ENCODE measurements at places on chromosomes 12 and 14. TPM values are rescaled to one million over a fixed set of nuclear protein-coding genes. Genes with fewer than 3 reads are reported as not detected.
A peak's percentile ranks its signal among the peaks of the same experiment; 100 is the strongest.

- peak overlapping the region; percentile 88 for H3K4me3 ChIP-seq
- H3K27me3 ChIP-seq = no peaks in the 10 kb centered on the region
- H3K27ac ChIP-seq = peak overlapping the region; percentile 100
- H3K4me1 ChIP-seq = no peaks in the 10 kb centered on the region
- DNase-seq = peak; percentile 12
These were observed 1.7 kb downstream of the FOS start for GRCh38 chr14:75280291-75280830.

DNA sequence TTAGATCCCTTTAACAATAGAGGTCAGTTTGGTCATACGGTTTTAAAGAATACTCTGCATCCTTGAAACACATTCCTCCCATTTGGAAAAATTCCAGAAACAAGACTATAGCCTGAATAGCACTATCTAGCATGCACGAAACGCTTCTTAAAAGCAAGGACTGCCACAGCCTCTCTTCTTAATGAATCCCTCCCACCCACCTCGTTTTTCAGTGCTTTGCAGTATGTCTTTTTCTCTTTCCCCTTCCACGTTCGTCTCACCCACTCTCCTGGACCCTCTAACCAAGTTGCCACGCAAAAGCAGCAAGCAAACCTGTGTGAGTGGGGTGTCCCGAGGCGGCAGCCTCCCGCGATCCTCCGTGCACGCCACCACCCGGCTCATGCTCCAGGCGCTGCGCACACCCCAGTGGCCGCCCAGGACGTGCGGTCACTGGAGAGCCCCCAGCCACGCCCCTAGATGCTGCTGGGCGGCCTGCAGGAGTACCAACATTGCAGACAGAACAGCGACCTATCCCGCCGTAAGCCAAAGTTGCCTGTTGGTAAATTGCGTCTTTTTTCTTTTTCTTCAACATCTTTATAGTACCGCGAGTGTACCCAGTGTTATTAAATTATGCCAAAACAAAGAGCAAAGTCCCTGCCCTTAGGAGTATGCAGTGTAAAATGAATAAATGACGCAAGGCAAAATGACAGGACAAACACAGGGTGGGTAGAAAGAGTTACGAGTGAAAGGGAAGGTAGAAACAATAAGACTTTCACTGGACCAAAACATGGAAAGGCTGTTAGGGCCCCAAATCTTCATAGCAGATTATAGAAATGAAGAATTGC is at the start of gene SLC38A4:
Gene SLC38A4 (minus strand): TSS at position 407 of the 824 bp plus-strand sequence. CDS start 32,926 bp downstream, outside the sequence.
- DNase-seq = no peak
- H3K4me1 ChIP-seq = no peaks in the 10 kb centered on the region
- peak within 1 kb of the TSS; percentile 21 for H3K4me3 ChIP-seq
- H3K27ac ChIP-seq = no peak within 1 kb of the TSS
- H3K27me3 ChIP-seq = no peaks in the 10 kb centered on the region

GRCh38 chr14:68649476-68650189 is 143.2 kb downstream of the ZFP36L1 start:
- no peak overlapping the region for H3K27ac ChIP-seq
- H3K27me3 ChIP-seq = no peaks in the 10 kb centered on the region
- no peak overlapping the region for H3K4me3 ChIP-seq
- no peaks in the 10 kb centered on the region for H3K4me1 ChIP-seq

DNA sequence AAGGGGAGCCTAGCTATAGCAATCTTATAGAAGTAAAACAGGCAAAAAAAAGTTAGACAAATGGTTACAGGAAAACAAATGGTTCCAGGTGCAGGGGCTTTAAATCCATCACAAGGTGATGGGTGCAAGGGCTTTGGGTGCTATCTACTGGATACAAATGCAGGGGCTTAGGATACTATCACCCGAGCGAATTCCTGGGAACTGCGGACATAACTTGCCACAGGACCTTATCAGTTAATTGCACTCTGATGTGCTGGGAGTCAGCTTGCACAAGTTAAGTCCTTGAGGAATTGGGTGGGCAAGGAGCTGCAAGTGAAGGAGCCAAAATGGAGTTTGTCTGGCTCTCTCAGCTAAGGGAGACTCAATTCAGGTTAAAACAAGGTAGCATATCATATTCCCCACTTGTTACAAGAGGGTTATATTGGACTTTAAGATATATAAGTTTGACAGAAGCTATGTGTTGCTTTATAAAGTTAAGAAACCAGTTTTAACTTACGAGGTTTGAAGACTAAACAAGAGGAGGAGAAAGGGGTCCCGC is 115.0 kb upstream of the PZP start:
- no peaks in the 10 kb centered on the region for H3K27me3 ChIP-seq
- no peak for DNase-seq
- H3K4me1 ChIP-seq = no peaks in the 10 kb centered on the region
- no peak overlapping the region for H3K27ac ChIP-seq
- H3K4me3 ChIP-seq = no peak overlapping the region

GRCh38 chr12:106311139-106311538 is 8.6 kb downstream of the TCP11L2 start:
- H3K4me1 ChIP-seq = peaks cover 15% of the 10 kb centered on the region
- H3K27me3 ChIP-seq = no peaks in the 10 kb centered on the region
- H3K27ac ChIP-seq = peak overlapping the region; percentile 56
- no peak for DNase-seq
- H3K4me3 ChIP-seq = no peak overlapping the region

Gene LRCOL1
- total RNA-seq = not detected

- H3K27me3 ChIP-seq = no peaks in the 10 kb centered on the region
- no peak for DNase-seq
- no peaks in the 10 kb centered on the region for H3K36me3 ChIP-seq
- H3K4me1 ChIP-seq = no peaks in the 10 kb centered on the region
These were observed 326.8 kb upstream of the RTL1 start for GRCh38 chr14:101230161-101230850.

DNA sequence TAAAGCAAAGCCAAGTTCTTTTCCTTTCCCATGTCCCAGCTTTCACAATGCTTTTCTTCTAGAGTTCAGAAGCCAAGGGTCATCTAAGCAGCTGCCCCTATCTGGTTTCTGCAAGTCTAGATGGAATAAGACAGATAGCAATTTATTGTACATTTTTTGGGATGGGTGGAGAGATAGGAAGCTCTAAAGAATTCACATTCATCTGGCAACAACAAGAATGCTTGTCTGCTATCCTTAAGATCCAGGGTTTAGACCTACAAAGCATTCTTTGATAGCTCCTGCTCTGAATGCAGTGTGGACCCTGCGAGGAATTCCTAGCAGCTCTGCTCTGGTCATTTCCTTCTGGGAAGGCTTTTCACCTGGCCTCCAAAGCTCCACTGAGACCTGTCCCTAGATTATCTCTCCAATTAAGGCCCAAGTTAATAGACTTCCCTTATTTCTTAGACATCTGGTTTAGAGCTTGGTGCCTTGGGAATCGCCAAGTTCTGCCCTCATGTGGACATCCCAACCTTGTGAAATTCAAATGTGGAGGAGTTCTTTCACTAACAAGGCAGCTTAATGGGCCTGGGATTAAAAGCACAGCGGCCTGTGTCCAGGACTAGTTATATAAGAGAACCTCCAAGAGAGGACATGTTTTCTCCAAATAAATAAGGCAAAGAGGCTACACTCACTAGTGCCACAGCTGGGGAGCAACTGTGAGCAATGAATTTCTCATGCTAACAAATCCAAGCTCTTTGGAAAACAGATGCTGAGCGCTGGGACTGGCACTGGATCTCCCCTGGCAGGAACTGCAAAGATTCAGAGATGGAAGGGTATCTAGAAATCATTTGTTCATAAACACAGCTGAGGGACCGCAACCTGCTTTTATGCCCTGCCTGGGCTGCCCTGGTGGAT is 384.5 kb upstream of the DDHD1 start:
- no peaks in the 10 kb centered on the region for H3K27me3 ChIP-seq
- no peaks in the 10 kb centered on the region for H3K4me1 ChIP-seq
- no peak overlapping the region for H3K27ac ChIP-seq

GRCh38 chr14:89393222-89393745 is 23.7 kb downstream of the FOXN3 start:
- no peaks in the 10 kb centered on the region for H3K27me3 ChIP-seq
- H3K4me3 ChIP-seq = no peak overlapping the region
- DNase-seq = no peak
- no peak overlapping the region for H3K27ac ChIP-seq
- no peaks in the 10 kb centered on the region for H3K4me1 ChIP-seq

GRCh38 chr14:104976198-104977007 is 1.8 kb downstream of the AHNAK2 start:
- H3K27me3 ChIP-seq = no peaks in the 10 kb centered on the region
- H3K27ac ChIP-seq = no peak overlapping the region
- H3K36me3 ChIP-seq = no peaks in the 10 kb centered on the region
- peak; percentile 88 for DNase-seq

DNA sequence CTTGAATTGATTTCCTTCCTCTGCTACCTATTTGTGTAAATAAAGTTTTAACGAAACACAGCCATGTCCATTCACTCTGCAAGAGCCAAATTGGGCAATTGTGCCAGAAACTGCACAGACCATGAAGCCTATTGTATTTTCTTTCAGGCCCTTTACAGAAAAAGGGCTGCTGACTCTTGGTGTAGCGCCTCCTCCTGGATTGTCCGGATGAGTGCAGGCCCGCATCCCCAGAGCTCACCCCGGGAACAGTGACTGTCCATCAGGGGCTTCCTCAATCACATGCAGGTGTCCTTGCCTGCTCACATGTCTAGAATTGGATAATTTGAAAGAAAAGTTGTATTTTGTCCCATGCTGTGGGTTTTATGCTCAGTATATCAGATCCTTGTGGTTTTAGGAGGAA is 1282.2 kb downstream of the AACS start:
- H3K4me3 ChIP-seq = no peak overlapping the region
- DNase-seq = no peak
- H3K27ac ChIP-seq = no peak overlapping the region
- no peaks in the 10 kb centered on the region for H3K27me3 ChIP-seq
- H3K36me3 ChIP-seq = no peaks in the 10 kb centered on the region

- peaks cover 13% of the 10 kb centered on the region for H3K4me1 ChIP-seq
- no peak within 1 kb of the TSS for H3K27ac ChIP-seq
- DNase-seq = peak; percentile 50
- no peaks in the 10 kb centered on the region for H3K36me3 ChIP-seq
These were observed at the start of gene ASIC1 for GRCh38 chr12:50057000-50057841. Gene ASIC1 (plus strand): TSS chr12:50057596. CDS start chr12:50058767, 1,171 bp downstream.

Measured in breast epithelium (tissue), 4 donors.